Fibroblast of lung (primary cell): ENCODE measurements at places on chromosomes 3 and 15. TPM values are rescaled to one million over a fixed set of nuclear protein-coding genes. Genes with fewer than 3 reads are reported as not detected.

The SPINK8 gene
- not detected in 2 replicates for total RNA-seq

The KLHL6 gene
- total RNA-seq: not detected in 2 replicates

The FGF7 gene
- total RNA-seq: 488 and 527 TPM in 2 replicates

The KCNAB1 gene
- 0.26 and 0.33 TPM in 2 replicates for total RNA-seq

The PCLAF gene
- 4.1 and 53.2 TPM in 2 replicates for total RNA-seq

The POLQ gene
- 3.3 and 4.1 TPM in 2 replicates for total RNA-seq

The TUBGCP5 gene
- 17.0 and 19.5 TPM in 2 replicates for total RNA-seq
